ENCODE measurements at places on chromosomes 6 and 20.

DNA sequence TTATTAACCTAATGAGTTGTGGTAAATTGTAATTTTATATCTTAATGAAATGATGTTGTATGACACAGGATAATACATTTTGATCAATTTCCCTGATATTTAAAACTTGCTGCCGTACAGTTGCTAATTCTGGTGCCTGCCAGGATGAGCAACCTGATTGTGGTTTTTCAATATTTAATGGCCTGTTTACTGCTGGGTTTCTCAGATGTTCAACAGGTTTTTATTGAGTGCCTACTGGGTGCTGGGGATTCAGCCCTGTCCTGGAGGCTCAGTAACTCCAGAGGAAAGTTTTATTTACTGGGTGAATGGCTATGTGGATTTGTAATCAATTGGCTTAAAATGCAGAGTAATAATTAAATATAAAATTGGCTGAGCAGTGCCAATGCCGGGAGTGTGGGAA lies 8.0 kb downstream of the TOX2 start:
- no peak for DNase-seq

GRCh38 chr20:62745952-62746288 lies 37.3 kb downstream of the NTSR1 start:
- DNase-seq, result no peak

DNA sequence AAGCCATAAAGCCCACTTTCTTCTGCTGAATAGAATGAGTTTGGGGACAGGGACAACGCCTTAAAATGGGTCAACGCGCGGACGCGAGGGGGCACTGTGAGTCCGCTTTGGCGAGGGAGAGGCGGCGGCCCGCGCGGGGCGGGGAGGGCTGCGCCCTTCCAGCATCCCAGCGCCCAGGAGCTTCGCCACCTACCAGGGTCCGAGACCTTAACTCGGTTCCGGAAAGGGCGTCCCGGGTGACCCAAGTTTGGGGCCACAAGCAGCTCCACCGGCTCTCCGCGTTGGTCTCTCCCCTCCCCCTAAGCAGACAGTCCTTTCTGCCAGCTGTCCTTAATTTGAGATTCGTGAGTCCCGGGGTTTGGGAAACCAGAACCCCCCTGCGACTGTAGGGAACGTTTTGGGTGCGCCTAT lies 1.8 kb upstream of the SAMD5 start:
- DNase-seq, result no peak

DNA sequence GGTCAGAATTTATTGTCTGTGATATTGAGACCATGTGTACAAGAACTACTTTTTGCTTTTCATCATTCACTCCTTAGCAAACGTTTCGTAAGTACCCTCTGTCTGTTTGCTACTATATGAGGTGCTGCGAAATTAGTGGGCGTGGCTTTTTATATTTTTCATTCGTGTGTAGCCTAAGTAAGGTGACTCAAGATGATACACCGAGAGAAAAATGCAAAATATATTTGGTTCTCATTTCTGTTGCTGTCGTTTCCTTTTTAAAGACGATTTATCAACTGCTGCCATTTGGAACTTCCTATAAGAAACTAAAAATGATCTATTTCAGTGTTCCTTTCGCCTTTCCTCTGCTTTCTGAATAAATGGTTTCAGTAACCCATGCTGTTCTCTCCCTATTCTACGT lies 61.2 kb downstream of the VAPB start:
- DNase-seq, result no peak

DNA sequence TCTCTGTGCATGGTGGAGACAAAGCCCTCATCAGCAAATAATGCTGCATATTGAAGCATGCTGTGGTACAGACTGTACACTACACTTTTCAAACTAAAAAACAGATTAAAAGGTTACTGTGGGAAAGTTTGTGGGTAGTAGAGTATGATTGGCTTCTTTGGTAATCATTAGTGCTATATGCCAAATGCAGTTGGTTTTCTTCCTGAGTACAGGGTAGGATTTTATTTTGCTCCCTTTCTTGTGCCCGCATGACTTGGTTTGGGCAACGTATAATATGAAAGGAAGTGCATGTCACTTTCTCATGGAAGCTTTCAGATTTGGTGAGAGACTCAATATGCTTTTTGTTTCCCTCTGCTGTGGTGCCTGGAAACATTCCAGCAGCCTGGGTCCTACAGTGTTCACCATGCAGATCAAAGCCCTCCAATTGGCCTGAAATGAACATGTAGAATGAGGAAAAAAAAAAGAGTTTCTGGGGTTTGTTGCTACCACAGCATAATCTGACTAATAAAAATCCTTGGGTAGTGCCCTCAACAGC lies 270.7 kb upstream of the ADGRB3 start:
- no peak for DNase-seq

DNA sequence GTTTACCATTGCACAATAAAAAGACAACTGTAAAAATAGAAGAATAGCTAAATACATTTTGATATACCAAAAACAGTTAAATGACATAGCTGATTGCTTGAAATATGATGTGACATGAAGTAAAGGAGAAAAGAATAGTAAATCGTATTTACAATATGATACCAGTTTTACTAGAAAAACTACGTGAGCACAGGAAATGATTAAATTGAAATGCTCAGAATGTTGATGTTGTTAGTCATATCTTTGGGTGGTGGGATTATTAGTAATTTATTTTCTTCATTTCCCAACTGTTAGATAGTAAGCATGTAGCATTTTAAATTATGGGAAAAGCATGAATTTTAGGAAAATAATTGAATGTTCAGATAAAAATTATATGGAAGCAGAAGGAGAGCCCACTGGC lies 268.3 kb upstream of the TAB2 start:
- DNase-seq, result no peak

DNA sequence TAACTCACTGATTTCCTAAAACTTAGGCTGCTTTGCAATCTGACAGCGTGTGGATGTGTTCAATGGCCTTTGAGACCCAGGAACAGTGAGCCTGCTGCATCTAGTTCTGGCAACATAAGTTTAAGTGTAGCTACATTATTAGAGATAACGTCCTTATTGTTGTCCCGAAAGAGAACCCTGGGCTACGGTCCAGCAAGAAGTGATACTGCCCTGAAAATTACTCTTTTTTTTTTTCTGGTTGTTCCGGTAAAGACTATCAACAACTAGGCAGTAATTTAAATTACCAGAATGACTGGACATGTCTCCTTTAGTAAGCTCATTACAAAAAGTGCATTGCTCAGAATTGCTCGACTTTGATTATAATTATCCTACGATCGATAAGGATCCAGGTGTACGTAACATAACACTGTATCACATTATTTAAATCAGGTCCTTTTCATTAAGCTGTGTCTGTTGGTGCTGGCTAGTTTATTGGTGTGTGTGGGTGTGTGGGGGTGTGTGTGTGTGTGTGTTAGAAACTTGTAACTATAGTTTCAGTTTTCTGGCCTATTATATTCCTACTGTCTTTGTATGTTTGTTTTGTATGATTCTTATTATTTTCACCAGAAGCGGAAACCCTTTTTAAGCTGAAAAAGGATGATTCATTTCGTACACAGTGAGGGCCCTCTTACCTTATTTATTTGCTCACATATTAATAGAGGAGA lies 3.0 kb downstream of the TSHZ2 start:
- DNase-seq, result no peak

DNA sequence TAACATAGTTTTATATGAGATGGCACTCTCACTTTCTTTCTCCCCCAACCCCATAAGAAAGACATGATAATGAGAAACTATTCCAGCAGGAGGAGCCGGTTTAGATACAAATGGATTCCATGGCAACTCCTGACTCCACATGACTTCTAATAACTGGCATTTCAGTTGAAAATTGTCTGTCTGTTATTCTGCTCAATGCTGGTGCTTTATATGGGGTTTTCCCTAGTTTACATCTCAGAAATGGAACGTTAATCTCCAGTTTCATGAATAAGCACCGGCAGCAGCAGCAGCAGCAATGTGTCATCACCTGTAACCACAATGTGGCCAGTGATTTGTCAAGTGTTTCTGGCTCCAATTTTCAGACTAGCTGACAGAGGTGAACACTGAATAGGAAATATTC lies 8.0 kb upstream of the SIM1 start:
- DNase-seq, result no peak

GRCh38 chr6:44135173-44135758 lies 7.9 kb downstream of the TMEM63B start:
- no peak for DNase-seq

GRCh38 chr6:166307082-166308032 lies 835 bp downstream of the PRR18 start:
- DNase-seq, result no peak

All from central memory CD4-positive, alpha-beta T cell (primary cell).